NCI-H510A (cell line): ENCODE measurements at places on chromosomes 5 and 9.

- no peak for DNase-seq
Observed at GRCh38 chr5:113896789-113897188, 383.3 kb downstream of the YTHDC2 start.

DNA sequence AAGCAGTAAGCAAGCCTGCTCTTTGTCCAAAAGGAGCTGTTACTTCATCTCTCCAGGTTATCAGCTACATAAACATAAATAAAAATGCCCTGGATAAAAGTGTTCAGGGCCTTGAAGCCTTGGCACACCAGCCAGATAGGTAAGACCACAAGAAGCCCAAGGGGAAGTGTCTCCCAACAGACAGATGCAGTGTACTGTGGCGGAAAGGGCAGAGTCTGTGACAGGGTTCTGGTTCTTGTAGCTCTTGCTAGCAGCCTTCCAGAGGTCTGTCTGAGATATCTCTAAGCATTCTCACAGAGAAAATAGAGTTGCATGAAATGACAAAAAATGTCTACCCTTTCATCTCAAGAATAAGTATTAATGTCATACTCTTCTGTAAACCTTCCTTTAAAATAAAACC is 30.1 kb downstream of the ISOC1 start:
- no peak for DNase-seq

DNA sequence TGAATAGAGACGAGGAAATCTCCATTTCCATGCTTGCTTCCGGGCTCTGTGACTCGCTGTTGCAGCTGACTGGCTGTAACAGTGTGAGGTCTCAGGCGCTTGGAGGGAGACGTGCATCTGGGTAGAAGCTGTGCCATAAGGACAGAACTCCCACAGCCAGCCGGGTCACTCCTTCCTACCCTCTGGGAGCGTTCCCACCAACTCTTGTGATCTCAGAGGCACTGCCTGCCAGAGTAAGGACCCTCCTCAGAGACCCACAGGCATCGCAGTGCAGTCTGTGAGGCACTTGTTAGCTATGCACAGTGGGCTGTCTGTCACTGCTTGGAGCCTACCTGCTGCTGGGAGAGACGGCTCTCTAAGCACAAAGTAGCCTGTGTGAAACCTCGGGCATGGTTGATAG is 203.4 kb upstream of the SEMA6A start:
- DNase-seq, result no peak

DNA sequence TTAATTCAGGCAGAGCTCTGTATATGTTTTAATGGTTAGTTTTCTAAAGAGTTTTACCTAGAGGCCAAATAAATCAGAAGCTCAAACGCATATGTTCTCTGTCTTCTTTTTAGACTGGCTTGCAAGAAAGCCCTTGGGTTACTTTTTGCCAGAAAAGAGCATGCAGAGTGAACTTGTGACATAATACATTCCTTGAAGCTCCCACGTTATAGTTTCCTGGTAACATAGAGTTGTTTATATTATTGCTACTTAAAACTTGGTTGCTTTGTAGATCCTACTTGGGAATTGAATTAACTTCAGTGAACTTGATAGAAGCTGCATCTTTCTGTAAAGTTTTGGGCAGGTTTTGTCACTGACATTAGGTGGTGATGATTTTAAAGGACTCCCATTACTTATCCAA is 102.9 kb downstream of the C9orf152 start:
- no peak for DNase-seq

DNA sequence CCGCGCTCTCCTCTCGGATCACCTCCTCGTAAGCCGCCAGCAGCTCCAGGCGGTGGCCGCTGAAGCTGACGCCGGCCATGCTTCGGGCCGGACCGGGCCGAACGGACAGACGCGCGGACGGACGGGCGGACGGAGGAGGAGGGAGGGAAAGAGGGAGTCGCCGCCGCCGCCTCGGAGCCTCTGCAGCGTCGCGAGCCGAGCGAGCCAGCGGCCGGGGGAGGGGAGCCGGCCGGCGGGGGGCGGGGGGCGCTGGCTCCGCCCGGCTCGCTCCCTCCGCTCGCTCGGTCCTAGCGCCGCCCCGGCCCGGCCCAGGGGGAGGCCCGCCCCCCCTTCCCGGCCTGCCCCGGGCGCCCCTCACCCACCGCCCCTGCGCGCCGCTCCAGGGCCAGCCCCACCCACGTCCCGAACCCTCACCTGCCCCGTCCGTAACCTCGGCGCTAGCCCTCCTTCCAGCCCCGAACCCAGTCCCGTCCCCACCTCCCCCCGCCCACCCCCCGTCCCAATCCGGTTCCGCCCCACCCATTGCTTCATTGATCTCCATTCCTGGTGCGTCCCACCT is at the start of gene DBN1:
Gene DBN1, minus strand, starts transcription at position 192 of the 559 bp plus-strand sequence. Its CDS starts 113 bp downstream, at position 79.
- DNase-seq, result peak; percentile 43

GRCh38 chr9:131853434-131853833 is 113.6 kb upstream of the RAPGEF1 start:
- no peak for DNase-seq

- no peak for DNase-seq
Observed at GRCh38 chr9:123651273-123651672, 278.7 kb downstream of the DENND1A start.

- DNase-seq, result no peak
Observed at GRCh38 chr9:68805890-68806517, 101.0 kb downstream of the PIP5K1B start.

DNA sequence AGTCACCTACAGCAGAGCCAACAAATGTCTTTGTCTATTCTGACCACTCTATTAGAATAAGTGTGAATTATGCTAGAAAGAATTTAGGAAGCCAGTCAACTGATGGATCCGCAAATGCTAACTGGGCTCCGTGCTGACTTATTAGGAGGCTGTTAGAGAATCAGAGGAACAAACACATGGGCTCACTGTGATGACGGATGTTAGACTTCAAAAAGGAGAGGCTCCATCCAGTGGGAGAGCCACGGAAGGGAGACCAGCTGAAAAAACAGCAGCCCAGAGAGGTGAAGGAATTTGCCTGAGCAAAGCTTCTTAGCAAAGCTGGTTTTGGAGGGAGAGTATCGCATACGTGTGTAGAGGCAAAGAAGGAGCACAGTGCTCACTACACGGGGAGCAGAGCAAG is 5.8 kb upstream of the TGFBI start:
- no peak for DNase-seq

DNA sequence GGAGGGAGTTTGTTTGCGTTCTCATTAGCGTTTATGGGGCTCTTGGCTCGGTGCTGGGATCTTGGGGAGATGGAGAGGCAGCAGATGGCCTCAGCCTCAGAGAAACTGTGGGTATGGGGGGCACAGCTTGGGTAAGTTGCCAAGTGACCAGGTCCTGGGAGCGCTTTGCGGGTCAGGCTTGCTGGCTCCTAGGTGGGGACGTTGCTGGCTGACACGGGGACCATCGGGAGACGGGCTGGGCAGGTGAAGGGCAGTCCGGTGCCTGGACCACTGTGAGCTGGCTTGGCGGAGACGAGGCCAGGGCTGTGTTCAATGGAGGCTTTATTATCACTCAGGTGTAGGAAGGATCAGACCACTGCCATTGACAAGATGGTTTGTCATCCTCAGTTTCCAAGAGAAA is 30.0 kb downstream of the FGD3 start:
- DNase-seq, result no peak

DNA sequence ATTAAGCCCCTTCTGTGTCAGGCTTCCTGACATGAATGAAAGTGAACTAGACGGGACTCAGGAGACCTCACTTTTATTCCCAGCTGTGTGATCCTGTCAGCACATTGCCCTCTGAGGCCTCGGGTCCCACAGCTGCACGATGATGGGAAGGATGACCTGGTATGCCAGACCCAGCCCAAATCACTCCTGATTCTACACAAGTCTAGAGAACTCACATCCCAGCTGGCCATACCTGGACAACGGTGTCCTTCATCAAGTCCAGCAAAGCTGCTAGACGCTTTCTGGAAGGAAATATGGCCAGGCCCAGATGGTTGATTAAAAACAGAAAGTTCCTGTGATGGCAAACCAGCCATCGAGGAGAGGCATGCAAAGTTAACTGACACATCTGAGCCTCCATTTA is 118.0 kb upstream of the FSTL4 start:
- DNase-seq, result no peak

DNA sequence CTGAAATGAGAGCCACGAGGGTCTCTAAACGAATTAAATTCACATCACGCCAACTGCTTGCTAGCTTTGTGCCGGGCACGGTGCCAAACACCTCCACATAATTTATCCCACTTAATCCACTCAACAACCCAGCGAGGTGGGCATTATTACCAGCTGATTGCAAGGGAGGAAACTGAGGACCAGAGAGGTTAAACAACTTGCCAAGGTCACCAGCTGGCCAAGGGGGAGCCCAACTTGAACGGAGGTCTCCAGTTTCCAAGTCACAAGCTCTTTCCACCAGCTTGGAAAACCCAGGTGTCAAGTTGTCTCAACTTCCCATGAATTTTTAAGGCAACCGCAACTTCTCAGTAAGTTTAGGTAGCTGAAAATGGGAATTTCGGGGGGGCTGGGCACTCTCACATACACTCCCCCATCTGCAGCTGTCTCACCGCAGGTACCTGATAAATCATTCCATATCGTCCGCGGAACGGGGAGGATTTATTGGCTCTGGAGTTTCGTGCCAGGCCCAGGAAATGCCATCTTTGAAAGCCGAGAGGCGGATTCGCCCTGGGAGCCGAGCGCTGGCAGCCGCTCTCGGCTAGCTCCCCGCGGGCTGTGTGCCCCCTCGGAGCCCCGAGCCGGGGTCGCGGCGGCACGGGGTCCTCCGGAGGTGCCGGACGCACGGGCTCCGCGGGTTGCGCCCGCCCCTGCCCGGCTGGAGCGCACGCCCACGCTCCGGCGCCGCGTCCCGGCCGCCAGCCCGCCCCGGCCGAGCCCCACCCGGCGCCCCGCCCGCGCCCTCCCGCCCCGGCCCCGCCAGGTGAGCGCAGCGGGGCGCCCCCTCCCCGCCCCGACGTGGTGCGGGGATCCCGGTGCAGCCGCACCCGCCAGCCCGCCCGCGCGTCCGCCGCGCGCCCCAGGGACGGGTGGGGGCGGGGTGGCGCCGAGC is 617 bp downstream of the PTPN3 start:
- DNase-seq, result peak; percentile 52

DNA sequence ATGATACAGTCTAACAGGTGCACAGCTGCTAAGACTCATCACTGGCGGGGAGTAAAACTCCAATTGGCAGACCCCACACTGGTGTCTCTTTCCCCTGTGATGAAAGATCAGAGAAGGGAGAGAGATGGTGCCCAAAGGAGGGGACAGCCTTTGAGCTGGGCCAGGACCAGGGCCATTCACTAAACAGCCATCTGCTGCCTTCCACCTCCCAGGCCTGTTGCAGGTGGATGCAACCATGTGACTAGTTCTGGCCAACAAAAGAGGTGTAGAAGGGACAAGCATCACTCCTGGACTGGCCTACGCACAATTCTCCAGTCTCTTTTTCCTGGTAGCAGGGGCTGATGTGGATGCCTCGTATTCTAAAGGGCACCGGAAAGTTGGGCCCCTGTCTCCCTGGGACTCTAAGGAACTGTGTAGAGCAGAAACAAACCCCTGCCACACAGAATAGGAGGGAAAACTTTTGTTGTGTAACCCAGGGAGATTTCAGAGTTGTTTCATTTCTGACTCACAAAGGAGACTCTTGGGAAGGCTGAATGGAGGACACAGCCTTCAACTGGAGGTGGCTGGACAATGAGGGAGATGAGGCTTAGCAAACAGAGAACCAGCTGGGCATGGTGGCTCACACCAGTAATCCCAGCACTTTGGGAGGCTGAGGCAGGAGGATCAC is 26.9 kb downstream of the TNIP1 start:
- DNase-seq, result no peak

DNA sequence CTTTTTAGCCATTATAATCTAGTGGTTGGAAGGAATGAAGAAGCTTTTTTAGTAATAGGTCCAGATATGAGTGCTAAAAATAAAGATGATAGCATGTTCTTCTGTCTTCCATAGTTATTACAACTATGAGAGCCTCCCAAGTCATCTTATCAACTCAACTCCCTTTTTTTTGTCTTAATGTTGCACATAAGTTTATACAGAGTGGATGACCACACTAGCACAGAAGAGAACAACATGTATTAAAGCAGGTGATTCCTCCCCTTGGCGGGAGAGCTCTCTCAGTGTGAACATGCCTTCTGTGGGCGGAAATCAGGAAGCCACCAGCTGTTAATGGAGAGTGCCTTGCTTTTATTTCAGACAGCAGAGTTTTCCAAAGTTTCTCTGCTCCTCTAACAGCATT is 40.1 kb upstream of the STX17 start:
- DNase-seq, result no peak

DNA sequence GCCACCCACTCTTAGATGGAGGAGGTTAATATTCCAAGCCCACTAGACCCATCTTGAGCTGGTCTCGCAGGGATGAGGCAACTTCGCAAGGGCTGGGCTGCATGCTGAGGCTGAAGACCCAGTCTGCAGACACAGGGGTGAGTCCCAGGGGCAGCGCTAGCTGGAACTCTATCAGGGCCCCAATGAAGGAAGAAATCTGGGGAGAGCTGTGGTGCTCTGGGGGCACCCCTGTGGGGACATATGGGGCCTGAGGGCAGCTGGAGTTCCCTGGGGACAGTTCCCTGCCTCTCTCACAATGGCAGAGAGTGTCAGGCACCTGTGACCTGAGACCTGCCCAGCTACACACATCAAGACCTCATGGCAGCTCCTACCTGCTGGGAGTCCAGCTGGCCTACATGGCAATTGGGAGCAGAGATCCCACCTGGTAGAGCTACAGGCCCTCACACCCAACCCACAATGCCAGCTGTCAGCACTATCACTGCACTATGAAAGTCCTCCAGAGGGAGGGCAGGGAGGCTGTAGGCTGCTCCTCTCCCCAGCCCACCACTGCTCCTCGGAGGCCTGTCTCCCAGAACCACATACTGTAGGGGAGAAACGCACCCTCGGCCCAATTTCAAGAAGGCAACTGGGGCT is 202.2 kb downstream of the GABBR2 start:
- DNase-seq, result no peak

DNA sequence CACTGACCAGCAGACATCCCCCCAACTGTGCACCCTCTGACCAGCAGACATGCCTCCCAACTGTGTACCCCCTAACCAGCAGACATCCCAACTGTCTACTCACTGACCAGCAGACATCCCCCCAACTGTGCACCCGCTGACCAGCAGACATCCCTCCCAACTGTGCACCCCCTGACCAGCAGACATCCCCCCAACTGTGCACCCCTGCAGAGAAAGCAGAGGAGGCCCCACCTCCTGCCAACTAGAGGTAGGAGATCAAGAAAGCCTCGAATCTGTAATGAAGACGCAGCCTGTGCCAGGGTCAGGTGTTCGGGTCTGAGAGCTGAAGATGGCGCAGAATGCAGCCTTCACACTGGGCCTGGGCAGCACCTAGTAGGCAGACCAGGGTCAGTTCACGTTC is 29.8 kb upstream of the NSMF start:
- DNase-seq, result no peak
